Endothelial cell of coronary artery (primary cell): ENCODE measurements at places on chromosomes 13 and 19. TPM values are rescaled to one million over a fixed set of nuclear protein-coding genes. Genes with fewer than 3 reads are reported as not detected.

The AKAP8L gene
- total RNA-seq: 48.9 and 67.4 TPM in 2 replicates

The ZNF8 gene
- total RNA-seq: 3.1 and 4.0 TPM in 2 replicates

The KLK2 gene
- not detected in 2 replicates for total RNA-seq

The MATK gene
- not detected in 2 replicates for total RNA-seq

The ZNF222 gene
- 4.2 and 5.6 TPM in 2 replicates for total RNA-seq

The ZNF28 gene
- total RNA-seq: 13.0 and 20.9 TPM in 2 replicates

The SMIM44 gene
- total RNA-seq: not detected in 2 replicates

The RASAL3 gene
- 2.8 and 4.7 TPM in 2 replicates for total RNA-seq

The ZNF223 gene
- total RNA-seq: 3.7 and 5.2 TPM in 2 replicates

The IZUMO2 gene
- total RNA-seq: not detected in 2 replicates

The SRRM5 gene
- under 0.01 TPM in 1 of 2 replicates, not detected in the other for total RNA-seq

The DZIP1 gene
- 10.3 and 15.2 TPM in 2 replicates for total RNA-seq

The ARHGAP35 gene
- 19.6 and 31.5 TPM in 2 replicates for total RNA-seq

The GRIN3B gene
- 0.19 and 0.27 TPM in 2 replicates for total RNA-seq

The PDX1 gene
- not detected in 2 replicates for total RNA-seq

The C5AR2 gene
- 0.09 and 0.28 TPM in 2 replicates for total RNA-seq

The NKPD1 gene
- 0.09 and 0.19 TPM in 2 replicates for total RNA-seq

The CEACAM16 gene
- 0.09 TPM in 1 of 2 replicates, not detected in the other for total RNA-seq

The TMPRSS9 gene
- total RNA-seq: not detected in 2 replicates

The GTF2F2 gene
- total RNA-seq: 23.6 and 24.0 TPM in 2 replicates

The SAE1 gene
- 124 and 173 TPM in 2 replicates for total RNA-seq

The MBNL2 gene
- total RNA-seq: 44.8 and 52.4 TPM in 2 replicates

The PRR20E gene
- not detected in 2 replicates for total RNA-seq

The PCID2 gene
- 45.5 and 69.4 TPM in 2 replicates for total RNA-seq

The TDRD12 gene
- total RNA-seq: 0.09 TPM in 2 replicates

The KLK14 gene
- total RNA-seq: 0.19 TPM in 1 of 2 replicates, not detected in the other
